Naive B cell (primary cell): ENCODE measurements at places on chromosomes 11 and 22. TPM values are rescaled to one million over a fixed set of nuclear protein-coding genes. Genes with fewer than 3 reads are reported as not detected.

Gene OR2AG2
- not detected for polyA plus RNA-seq

Gene RFPL2
- polyA plus RNA-seq = not detected

Gene GRM5
- not detected for polyA plus RNA-seq

Gene MAPK8IP1
- not detected for polyA plus RNA-seq

Gene RAG2
- polyA plus RNA-seq = not detected

Gene LBHD1
- polyA plus RNA-seq = 5.1 TPM

Gene APLNR
- not detected for polyA plus RNA-seq

- DNase-seq = peak; percentile 14
- H3K4me1 ChIP-seq = peaks cover 41% of the 10 kb centered on the region
- H3K4me3 ChIP-seq = peak overlapping the region; percentile 90
- H3K27ac ChIP-seq = peak overlapping the region; percentile 90
- no peaks in the 10 kb centered on the region for H3K36me3 ChIP-seq
- H3K27me3 ChIP-seq = no peaks in the 10 kb centered on the region
These were observed 250.7 kb downstream of the LUZP2 start for GRCh38 chr11:24747275-24748251.

- no peaks in the 10 kb centered on the region for H3K27me3 ChIP-seq
- DNase-seq = no peak
These were observed 6.4 kb downstream of the BAIAP2L2 start for GRCh38 chr22:38104084-38104483.

DNA sequence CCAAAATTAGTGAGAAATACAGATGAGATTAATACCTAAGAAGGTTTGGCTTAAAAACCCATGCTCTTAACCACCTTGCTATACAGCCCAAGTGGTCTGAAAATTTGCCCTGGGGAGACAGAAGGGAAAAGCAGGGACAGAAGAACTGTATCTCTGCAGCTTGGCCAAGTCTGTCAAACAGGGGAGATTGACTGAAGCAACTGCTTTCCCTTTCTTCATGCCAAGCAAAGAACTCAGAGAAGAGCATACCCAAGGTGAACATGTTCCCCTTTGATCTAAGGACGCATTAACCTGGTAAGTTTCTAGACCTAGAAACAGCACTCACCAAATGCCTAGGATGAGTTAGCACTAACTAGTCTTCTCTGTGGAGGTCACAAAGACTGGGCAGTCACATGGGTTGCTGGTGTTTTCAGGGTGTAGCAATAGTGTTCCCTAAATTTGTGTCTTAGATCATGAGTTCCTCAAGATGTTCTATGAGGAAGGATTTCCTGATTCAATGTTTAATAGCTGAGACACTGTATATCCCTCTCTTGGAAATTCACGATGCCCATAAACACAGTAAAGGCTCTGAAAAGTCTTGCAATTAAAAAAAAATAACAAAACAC, 75.6 kb upstream of the GRAMD1B start:
- peaks cover 42% of the 10 kb centered on the region for H3K27me3 ChIP-seq
- no peak overlapping the region for H3K27ac ChIP-seq
- DNase-seq = no peak
- no peaks in the 10 kb centered on the region for H3K36me3 ChIP-seq

DNA sequence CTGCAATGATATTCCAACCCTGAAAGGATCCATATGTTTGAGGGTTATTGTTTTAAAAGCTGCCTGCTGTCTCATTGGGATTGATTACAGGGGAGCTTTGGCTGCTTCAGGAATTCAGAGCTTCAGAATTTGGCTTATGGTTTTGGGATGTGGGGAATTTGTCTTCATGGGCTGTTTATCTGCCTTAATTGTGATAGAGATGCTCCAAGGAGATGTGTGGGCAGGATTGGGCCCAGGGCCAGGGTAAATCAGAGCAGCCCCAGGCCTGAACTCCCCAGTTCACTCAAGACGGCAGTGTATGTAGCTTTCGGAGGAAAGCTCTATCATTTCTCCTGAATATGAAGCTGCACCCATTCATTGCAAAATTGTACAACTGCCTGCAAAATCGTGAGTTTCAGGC, 88.5 kb downstream of the ALX4 start:
- H3K27ac ChIP-seq = no peak overlapping the region
- no peaks in the 10 kb centered on the region for H3K27me3 ChIP-seq

DNA sequence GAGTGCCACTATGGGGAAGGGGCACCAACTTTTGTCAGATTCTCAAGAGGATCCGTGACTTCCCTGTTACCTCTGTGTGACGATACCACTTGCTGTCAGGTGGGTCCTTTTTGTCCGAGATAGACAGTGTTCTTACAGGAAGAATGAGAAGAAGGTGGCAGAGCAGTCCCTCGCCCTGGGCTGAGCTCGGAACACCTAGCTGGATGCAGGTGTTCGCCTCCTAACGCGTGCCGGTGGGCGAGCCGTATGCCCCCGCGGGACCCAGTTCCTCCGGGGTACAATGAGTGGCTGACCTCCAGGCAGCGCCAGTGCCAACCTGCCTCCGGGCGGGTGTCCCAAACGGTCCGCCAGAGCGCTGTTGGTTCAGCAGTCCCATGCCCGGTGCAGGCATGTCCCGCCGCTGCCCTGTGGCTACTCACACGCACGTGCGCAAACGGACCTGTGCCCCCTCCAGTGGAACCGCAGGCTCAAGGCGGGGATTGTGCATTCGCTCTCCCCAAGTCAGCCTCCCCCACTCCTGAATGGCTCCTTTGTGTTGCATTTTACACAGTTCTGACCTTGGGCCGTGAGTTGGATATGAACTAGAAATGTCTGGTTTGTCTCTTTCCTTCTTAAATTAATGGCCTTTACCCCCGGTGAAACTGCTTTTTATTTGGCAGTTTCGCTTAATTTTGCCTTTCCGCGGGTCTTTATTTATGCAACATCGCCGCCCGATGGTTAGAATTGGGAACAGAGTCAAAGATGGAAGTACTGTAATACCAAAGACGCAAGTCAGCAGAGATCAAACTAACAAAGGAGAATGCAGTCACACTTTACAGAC, 1.1 kb upstream of the ABTB2 start:
- peaks cover 66% of the 10 kb centered on the region for H3K27me3 ChIP-seq
- peaks cover 36% of the 10 kb centered on the region for H3K4me1 ChIP-seq
- H3K36me3 ChIP-seq = no peaks in the 10 kb centered on the region
- peak; percentile 72 for DNase-seq

- no peaks in the 10 kb centered on the region for H3K36me3 ChIP-seq
- peaks cover 31% of the 10 kb centered on the region for H3K27me3 ChIP-seq
- peak within 1 kb of the TSS; percentile 87 for H3K4me3 ChIP-seq
- peaks cover 26% of the 10 kb centered on the region for H3K4me1 ChIP-seq
These were observed at the start of gene GAS2L1 for GRCh38 chr22:29306175-29306834. Gene GAS2L1, plus strand, starts transcription at chr22:29306650. Its CDS starts 1,456 bp downstream, at chr22:29308106.

DNA sequence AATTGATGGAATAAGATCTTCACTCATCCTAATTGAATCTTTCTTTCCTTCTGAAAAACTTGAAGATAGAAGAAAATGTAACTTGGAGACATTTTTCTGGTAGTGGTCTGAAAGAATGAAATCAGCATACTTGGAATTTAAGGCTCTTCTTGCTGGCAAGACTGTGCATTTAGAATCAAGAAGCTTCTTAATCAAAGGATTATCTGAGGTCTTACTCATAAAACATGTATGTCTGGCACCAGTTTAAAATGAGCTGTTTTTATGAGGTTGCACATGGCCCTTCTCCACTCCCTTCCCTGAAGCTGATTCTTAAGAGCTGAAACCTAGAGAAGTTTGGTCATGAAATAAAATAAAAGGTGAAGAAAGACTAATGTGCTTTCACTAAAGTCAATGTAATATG, 77.3 kb downstream of the ARHGEF12 start:
- DNase-seq = no peak
- H3K4me3 ChIP-seq = no peak overlapping the region

GRCh38 chr11:92380882-92381281, 156.3 kb downstream of the FAT3 start:
- H3K36me3 ChIP-seq = no peaks in the 10 kb centered on the region
- no peaks in the 10 kb centered on the region for H3K27me3 ChIP-seq
- DNase-seq = no peak
- H3K4me3 ChIP-seq = no peak overlapping the region
- H3K4me1 ChIP-seq = no peaks in the 10 kb centered on the region
- no peak overlapping the region for H3K27ac ChIP-seq

DNA sequence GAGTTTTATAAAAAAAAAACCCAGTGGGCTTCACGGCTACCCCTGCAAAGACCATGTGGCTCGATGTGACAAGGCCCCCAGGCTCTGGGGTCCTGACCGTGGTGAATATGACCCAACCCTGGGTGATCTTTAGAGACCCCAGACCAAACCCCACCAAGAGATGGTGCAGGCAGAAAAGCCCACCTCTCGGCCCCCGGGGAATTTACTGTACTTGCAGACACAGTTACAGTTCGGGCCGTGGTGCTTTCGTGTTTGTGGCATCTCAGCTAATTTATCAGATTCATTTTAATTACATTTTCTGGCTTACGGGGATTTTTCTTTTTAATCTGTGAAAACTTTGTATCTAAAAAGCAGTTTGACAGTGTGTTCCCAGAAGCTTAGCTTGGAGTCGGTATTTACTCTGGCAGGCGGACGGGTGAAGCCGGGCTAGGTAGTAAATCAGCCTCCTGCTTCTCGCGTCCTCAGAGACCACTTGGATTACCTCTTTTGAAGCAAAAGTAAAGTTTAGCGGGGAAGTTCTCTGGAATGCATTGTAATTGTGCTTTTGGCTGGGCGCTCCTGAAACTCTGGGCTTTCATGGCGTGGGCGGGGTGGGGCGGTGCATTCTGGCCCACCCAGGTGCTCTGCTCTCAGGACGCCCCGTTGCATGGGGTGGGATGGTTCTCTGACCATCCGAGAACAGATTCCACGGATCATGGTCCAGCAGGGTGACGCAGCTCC, 25.3 kb downstream of the ANO1 start:
- DNase-seq = no peak
- H3K27ac ChIP-seq = no peak overlapping the region

GRCh38 chr11:11635443-11635842, 13.6 kb upstream of the GALNT18 start:
- H3K4me1 ChIP-seq = no peaks in the 10 kb centered on the region
- H3K36me3 ChIP-seq = no peaks in the 10 kb centered on the region
- H3K27me3 ChIP-seq = peaks cover 25% of the 10 kb centered on the region
- DNase-seq = no peak
- no peak overlapping the region for H3K4me3 ChIP-seq

DNA sequence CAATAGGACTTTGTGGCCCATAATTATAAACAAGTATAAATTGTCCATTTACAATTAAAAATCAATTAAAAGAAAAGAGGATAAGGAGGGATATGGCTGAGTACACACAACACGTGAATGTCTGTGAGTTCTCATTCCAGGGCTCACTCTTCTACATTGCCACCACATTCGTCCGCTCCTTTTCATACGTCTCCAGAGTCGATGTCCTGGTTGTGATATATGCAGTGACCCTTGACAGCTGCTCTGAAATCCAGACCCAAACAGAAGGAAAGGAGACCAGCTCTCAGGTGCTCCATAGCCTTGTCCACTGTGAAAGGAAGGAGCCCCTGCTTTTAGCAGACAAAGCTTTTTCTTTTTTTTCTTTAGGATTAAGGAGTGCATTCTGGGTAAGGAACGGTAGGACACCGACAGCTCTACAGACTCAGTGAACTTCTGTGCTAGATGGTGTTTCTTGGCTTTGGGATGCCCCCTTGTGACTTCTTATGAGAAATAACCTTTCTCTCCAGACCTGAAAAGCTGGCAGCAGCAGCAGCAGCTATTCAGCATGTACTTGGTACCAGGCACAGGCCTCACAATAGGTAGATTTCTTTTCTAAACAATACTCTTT, 19.7 kb upstream of the DNAJB13 start:
- H3K27me3 ChIP-seq = no peaks in the 10 kb centered on the region
- no peak overlapping the region for H3K4me3 ChIP-seq
- H3K36me3 ChIP-seq = peaks cover 21% of the 10 kb centered on the region

DNA sequence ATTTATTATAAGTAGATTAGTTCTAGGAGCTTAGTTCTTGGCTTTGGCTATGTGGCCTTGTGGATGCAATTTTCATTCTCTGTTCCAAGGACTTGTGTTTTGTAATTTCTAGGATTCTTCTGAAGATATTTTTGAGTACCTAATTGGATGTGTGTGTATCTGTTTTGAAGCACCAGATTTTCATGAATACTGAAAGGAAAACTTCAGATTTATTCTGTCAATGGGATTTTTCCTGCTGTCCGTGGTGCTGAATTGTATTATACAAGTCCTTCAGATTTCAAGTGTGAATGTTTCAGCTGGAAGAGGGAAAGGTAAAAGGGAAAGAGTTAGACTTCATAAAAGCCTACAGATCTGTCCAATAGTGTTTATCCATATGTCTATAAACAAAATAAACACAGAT, 18.2 kb upstream of the SYN3 start:
- DNase-seq = no peak
- no peaks in the 10 kb centered on the region for H3K36me3 ChIP-seq
- no peaks in the 10 kb centered on the region for H3K4me1 ChIP-seq
- H3K27ac ChIP-seq = no peak overlapping the region
- H3K4me3 ChIP-seq = no peak overlapping the region

GRCh38 chr11:107679255-107680024, 32.4 kb downstream of the SLN start:
- peaks cover 13% of the 10 kb centered on the region for H3K27me3 ChIP-seq
- no peaks in the 10 kb centered on the region for H3K4me1 ChIP-seq
- DNase-seq = no peak
- H3K36me3 ChIP-seq = no peaks in the 10 kb centered on the region

DNA sequence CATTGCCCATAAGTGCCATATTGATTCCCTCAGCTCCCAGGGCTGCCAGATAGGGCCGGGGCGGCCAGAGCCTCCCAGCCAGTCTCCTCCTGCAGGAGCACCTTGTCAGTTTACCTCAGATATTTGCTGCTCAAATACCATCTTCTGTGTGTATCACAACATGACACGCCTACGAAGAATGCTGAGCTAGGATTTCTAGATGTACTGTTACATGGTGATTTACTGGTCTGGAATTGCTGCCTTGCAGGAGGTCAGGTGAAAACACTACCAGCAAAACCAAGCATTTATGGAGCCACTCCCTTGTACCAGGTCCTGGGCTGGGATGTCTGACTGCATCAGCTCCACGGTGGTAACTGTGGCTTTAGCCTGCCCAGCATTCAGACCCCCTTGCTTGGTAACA, 11.8 kb downstream of the MICAL3 start:
- no peaks in the 10 kb centered on the region for H3K27me3 ChIP-seq
- H3K4me1 ChIP-seq = peaks cover 67% of the 10 kb centered on the region
- DNase-seq = no peak

- no peaks in the 10 kb centered on the region for H3K36me3 ChIP-seq
- H3K27me3 ChIP-seq = peaks cover 4% of the 10 kb centered on the region
- H3K4me3 ChIP-seq = peak overlapping the region; percentile 81
- DNase-seq = peak; percentile 91
These were observed 54.2 kb downstream of the GRAMD4 start for GRCh38 chr22:46674367-46674781.
